ENCODE measurements at places on chromosomes 6 and 20.

DNA sequence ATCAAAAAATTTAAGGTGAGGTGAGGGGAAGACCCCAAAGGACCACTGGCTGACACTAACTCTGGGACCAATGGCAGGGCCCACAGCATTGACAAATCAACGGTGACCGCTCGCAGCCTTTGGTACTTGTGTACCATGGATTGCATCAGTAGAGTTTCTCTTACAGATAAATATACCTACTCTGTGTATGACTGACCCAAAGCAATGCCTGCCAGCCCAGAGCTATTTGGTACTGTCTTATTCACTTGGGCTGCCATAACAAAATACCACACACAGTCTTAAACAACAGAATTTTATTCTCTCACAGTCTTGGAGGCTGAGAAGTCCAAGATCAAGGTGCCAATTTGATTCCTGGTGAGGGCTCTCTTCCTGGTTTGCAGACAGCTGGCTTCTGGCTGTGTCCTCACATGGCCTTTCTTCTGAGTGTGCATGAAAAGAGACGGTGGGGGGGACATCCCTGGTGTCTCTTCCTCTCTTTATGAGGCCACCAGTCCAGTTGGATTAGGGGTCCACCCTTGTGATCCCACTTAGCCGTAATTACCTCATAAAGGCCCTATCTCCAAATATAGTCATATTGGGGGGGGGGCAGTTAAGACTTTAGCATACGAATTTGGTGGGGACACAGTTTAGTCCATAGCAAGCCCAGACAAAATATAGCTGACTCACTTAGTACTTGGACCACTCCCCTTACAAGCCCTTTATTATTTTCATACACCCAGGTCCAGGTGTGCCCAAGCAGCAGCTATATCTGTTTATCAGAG lies 336.3 kb downstream of the CD83 start:
- no peak for DNase-seq

DNA sequence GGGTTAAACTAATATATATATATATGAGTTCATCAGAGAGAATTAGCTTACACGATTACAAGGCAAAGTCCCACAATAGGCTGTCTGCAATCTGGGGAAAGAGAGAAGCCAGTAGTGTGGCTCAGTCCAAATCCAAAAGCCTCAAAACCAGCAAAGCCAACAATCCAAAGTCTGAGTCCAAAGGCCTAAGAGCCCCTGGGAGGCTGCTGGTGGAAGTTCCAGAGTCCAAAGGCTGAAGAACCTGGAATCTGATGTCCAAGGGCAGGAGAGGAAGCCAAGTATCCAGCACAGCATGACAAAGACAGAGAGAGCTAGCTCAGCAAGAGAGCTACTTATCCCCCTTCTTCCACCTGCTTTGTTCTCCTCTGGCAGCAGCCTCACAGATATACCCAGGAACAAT lies 274.7 kb upstream of the ID4 start:
- no peak for DNase-seq

DNA sequence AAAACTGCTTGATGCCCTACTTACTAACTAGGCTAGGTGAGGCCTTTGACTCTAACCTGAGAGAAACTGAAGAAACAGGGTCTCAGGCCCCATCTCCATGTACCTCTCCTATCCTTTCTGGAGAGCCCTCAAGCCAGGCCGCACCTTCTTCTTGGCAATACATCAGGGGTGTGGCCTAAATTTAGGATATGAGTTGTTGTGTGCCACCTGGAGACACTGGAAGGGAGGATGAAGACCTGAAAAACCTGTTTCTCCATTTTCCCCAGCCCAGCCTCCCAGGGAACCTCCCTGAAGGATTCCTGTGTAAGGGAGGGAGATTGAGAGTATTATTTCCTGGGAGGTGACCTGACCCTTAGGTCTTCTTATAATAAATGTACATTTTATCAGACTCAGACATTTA lies 3.1 kb downstream of the LY6G6D start:
- DNase-seq: no peak

GRCh38 chr6:134317471-134318131 lies at the start of gene SGK1:
Gene SGK1 (minus strand): TSS chr6:134318112. CDS start chr6:134317460, 652 bp downstream.
- DNase-seq: peak; percentile 47

DNA sequence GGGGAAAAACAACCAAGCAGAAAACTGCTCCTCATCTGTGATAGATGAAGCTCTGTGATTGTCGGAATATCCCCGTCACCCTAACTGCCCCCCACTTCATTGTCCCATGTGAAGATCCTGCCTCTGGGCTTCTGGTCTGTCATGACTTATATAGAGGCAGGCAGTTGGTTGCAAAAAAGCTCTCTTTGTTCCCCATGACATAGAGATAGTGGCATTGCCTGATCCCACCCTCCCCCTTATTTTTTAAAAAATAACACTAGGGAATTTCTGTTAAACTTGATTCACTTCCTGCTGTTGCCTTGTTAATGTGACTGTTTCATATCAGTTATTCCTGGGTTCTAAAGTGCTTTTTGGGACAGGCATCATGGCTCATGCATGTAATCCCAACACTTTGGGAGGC lies 203.1 kb downstream of the JARID2 start:
- no peak for DNase-seq

GRCh38 chr6:150252714-150253444 lies 110.0 kb downstream of the PPP1R14C start:
- DNase-seq: no peak

GRCh38 chr6:31356216-31356945 lies 598 bp downstream of the HLA-B start:
- DNase-seq: no peak

- DNase-seq: no peak
These were observed 120.1 kb upstream of the PTPN1 start for GRCh38 chr20:50389808-50390684.

DNA sequence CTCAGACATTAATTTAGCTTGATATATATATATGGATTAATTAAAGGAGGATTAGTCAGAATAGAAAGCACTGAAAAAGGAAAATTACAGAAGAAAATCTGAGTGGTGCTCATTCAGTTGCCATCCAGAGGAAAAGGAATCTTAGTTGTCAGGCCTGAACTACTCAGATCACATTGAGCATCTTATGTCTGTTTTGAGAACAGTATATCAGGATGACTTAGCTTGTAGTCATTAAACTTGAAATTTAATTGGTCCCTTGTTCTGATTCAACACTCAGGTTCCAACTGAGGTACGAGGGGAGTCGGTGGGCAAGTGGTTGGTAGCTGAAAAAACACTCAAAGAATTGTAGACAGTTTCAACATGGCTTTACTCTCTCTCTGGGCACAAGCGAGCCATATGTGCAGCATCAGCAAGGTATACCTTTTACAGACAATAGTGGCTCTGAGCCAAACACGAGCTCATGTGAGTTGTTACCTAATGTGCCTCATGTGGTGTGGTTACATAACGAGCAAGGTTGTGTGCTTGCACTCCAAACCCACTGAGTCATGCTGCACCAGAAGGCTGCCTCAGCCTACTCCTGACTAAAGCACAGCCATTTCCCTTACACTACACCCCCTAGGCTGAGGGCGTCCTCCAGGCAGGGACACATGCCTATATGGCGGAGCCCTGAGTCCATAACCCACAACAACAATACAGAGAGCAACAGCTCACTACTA lies 73.0 kb upstream of the HMGN3 start:
- DNase-seq: no peak
